ENCODE measurements at places on chromosomes 13 and 19. TPM values are rescaled to one million over a fixed set of nuclear protein-coding genes. Genes with fewer than 3 reads are reported as not detected.
A peak's percentile ranks its signal among the peaks of the same experiment; 100 is the strongest.

DNA sequence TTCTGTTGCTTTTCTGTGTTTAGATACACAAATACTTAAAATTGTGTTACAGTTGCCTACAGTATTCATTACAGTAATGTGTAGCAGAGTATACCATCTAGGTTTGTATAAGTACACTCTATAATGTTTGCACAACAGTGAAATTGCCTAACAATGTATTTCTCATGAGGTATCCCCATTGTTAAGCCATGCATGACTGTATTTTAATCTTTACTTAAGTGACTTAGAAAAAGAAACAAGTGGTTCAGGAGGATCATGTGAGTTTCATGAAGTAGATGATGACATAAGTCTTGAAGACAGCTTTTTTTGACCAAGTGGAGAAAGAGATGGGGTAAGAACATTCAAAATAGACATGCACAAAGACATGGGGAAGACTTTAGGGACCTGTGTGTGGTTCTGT, 8.4 kb upstream of the KCTD4 start:
- no peak for DNase-seq

DNA sequence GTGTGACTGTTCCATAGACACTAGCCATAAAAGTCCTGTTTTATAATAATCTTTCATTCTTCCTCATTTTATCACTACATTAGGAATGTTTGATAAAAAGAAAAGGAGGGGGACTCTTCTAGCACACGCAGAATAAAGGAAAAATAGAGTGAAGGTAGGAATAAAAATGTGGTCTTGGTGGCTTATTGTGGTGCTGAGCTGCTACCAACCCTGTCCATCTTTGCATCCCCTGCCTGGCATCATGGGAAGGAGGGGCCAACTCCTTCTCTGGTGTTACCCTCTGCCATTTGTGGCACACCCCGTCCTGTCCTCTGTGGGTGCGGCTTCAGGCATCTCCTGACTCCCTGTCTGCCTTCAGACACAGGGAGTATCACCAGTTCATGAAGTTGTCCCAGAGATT, 104.9 kb upstream of the ZNF536 start:
- DNase-seq: no peak

- DNase-seq: no peak
Observed at GRCh38 chr19:6802336-6803035, 30.0 kb downstream of the VAV1 start.

GRCh38 chr13:48317511-48318376, 14.2 kb downstream of the RB1 start:
- no peak for DNase-seq

DNA sequence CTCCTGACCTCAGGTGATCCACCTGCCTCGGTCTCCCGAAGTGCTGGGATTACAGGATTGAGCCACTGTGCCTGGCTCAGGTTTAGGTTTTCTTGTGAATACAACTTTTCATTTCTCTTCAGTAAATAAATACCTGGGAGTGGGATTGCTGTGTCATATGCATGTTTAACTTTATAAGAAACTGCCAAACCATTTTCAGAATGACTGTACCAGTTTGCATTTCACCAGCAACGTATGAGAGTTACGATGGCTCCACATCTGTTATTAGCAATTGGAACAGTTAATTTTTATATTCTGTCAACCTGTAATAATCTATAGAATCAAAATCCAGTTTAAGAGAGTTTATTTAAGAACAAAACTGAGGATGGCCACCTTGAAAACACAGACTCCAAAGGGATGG, 52.2 kb downstream of the TEX26 start:
- DNase-seq: no peak

GRCh38 chr13:33842207-33842606, 24.3 kb downstream of the RFC3 start:
- DNase-seq: no peak

DNA sequence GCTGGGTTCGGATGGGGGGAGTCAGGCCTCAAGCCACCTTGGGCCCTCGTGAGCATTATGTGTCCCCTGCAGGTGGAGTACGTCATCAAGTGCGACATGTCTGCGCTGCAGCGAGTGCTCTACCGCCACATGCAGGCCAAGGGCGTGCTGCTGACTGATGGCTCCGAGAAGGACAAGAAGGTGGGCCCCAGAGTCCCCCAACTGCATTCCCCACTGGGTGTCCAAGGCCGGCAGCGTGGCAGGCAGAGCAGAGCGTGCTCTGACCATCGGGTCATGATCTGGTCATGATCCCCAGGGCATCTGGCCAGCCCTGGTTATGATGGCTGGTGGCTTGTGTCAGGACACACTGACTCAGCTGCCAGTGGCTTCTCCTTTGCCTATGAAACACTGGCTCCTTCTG, 63.4 kb downstream of the SMARCA4 start:
- DNase-seq: no peak

DNA sequence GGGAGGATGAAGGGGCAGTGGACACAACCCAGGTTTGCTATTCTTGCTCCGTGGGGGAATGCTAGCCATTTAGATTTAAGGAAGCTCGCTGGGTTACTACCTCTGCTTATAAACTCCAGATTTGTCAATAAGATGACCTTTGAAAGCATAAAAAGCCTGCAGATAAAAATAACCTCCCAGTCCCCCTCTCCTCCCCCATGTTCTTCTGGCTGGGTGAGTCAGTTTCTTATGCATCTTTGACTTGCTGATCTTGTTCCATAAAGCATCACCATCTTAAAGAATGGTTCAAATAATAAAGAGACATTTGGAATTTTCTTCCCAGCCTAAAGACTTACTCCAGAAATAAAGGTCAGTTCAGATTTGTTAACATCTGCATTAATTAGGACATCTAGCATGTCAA, 118.3 kb upstream of the RNF113B start:
- no peak for DNase-seq

GRCh38 chr13:36385489-36385888, 39.3 kb upstream of the SPART start:
- DNase-seq: no peak

DNA sequence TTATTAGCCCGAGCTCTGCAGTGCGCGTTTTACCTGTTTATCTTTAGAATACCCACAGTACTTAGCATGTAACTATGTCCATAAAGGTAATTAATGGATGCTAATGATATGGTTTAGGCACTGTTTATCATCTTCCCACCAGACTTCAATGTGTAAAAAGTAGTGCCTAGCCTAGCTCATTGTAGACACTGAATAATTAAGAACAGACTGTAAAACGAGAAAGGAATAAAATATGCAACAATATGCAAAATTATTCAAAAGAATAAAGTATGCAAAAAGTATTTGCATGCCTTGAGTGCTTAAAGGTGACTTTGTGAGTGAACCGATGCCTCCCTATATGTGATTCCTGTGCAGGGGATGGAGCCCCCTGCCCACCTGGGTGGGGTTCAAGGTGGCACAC, 35.7 kb upstream of the RNF113B start:
- DNase-seq: no peak

DNA sequence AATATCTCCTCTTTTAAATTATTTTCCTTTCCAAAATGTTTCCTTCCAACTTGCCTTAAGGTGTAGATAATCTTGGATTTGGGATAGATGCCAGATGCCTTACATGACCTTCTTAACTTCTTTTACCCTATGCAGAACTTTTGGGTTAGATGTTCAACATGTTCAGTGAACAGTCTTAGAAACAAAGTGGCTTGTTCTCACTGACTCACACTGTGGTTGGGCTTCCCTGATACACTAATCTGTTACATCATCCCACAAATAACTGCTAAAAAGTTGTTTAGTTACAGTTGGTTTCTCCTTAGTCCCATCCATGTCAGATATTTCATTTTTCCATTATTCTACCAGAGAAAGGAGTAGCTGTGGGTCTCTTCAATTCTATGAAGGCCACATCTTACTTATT, 2638.2 kb downstream of the PCDH9 start:
- no peak for DNase-seq

GRCh38 chr13:73109288-73109899, 50.6 kb downstream of the KLF5 start:
- DNase-seq: no peak

DNA sequence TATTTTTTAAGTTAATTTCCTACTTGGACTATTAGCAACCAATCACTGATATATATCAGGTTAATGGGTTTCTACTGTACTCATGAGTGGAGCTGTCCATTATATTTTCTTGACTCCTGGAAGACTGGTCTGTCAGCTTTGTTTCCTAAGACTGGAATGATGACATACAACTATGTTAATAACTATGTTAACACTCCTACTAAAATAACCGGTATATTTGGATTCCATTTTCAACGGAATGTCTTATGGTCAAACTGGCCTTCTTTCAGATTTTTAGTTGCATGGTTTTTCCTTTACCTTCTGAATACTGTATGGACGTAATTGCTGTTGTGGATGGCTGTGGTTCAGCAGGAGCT, 45.8 kb upstream of the GPI start:
- DNase-seq: no peak

DNA sequence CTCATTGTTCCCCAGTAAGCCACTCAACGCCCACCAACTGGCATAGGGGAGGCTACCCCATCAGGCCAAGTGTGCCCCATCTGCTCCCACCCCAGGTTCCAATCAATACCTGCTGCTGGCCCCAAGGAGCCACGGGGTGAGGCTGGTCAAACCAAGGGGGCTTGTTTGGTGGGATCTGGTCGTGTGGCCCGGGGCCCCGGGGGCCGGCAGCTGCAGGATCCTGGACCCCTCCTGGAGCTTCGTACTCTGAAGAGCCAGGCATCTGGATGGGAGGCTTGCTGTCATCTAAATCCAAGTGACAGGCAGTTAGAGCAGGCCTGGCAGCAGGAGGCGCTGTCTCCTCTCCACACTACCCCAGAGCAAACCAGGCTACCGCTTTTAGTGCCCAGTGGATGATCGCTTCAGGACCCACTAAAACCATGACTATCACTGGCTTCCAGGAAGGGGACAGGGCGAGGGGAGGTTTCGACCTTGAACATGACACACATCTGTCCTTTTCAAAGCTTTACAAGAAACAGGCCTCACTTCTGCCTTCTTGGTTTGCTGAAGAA, 14.2 kb downstream of the CHERP start:
- no peak for DNase-seq

GRCh38 chr19:15249972-15250639, 17.9 kb upstream of the EPHX3 start:
- no peak for DNase-seq

- no peak for DNase-seq
Observed at GRCh38 chr13:22915442-22916082, 265.2 kb upstream of the SGCG start.

DNA sequence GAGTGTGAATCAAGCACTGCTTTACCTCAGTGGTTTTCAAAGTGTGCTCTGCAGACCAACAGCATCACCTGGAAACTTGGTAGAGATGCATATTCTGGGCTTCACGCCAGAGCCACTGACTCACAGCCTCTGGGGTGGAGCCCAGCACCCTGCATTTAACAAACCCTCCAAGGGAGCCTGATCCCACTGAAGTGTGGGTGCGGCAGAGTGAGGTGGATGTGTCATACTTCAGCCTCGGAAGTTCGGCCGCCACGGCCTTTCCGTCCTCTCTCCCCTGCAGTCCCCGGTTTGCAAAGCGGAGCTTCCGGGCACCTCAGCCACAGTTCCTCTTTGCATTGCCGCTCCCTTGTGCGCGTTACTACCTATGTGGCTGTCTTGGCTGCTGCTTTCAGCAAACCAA, 33.3 kb upstream of the MICU2 start:
- DNase-seq: no peak

DNA sequence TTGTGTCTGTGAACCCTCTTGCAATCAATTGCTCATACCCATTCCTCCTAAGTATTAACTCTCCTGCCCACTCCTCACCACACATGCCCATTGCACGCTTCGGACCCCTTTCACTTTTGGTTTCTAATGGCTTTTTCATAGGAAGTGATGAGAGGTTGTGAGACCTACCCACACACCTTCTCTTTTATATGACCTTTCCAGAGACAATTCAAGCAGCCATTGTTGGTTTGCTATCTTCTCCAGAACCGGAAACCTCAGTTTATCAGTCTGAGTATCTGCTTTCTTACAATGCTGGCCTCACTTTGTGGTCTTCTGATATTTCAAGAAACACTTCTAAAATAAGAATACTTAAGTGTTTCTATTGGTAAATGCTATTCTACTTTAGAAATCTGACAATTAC, 1550.8 kb upstream of the SLC10A2 start:
- no peak for DNase-seq

- peak; percentile 82 for DNase-seq
Observed at GRCh38 chr19:10718205-10719196, 622 bp downstream of the DNM2 start.

GRCh38 chr13:110366733-110367132, 59.6 kb downstream of the COL4A2 start:
- no peak for DNase-seq

DNA sequence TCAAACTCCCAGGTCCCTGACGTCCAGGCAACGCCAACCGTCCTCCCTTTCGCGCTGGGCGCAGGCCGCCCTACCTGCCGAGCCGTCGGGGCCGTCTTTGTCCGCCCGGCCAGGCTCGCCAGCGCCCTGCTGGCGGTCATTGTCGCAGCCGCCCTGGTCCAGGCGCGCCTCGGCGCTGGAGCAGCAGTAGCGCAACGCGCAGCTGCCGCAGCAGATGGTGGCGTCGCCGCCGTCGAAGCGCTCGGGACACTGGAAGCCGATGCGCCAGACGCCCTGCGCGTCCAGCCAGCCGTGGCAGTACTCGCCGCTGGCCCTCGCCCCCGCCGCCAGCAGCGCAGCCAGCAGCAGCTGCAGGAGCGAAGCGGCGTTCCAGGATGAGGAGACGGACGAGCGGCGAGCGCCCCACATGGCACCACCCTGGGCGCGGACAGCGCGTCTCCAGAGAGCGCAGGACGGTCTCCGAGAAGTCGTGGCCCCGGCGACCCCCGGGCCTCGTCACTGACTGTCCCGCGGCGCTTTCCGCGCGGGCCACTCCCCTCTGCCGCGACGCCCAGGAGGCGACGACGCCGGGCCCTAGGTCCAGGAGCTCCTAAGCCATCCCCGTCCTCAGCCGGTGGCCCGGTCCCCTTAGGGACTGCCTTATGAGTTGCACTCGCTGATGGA, 1.1 kb downstream of the SHISA2 start:
- no peak for DNase-seq

DNA sequence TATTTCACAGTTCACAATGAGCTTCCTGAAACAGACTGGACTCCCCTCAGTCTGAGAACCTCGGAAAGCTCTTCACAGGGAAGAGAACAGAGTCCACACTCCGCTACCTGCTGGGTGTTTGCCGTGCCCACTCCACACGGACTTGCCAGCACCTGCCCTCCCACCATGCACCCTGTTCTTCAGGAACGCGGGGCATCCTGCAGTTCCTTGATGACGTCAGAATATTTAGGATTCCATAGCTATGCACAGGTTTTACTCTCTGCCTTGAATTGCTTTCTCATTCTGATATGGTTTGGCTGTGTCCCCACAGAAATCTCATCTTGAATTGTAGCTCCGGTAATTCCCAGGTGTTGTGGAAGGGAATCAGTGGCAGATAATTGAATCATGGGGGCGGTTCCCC, 74.4 kb upstream of the FARP1 start:
- no peak for DNase-seq

Gene HRC
- total RNA-seq: 843 TPM

Gene SIGLEC8
- 0.08 TPM for total RNA-seq

Gene MYADM
- 141 TPM for total RNA-seq

Gene MCF2L
- 45.9 TPM for total RNA-seq

Gene SMIM44
- not detected for total RNA-seq

Gene MYH14
- total RNA-seq: 99.3 TPM

Gene ZNF784
- total RNA-seq: 11.1 TPM

Gene ATP1A3
- 342 TPM for total RNA-seq

Gene RFPL4AL1
- not detected for total RNA-seq

Gene ELSPBP1
- not detected for total RNA-seq

Gene SCEL
- total RNA-seq: not detected

Gene TUBB4A
- total RNA-seq: 6.2 TPM

Gene NLRP11
- total RNA-seq: not detected

Gene ICAM4
- 0.30 TPM for total RNA-seq

Gene AP1M2
- not detected for total RNA-seq

Gene PSG3
- not detected for total RNA-seq

Gene ZNF730
- total RNA-seq: 0.11 TPM
